ENCODE measurements at places on chromosomes 13 and 19.

DNA sequence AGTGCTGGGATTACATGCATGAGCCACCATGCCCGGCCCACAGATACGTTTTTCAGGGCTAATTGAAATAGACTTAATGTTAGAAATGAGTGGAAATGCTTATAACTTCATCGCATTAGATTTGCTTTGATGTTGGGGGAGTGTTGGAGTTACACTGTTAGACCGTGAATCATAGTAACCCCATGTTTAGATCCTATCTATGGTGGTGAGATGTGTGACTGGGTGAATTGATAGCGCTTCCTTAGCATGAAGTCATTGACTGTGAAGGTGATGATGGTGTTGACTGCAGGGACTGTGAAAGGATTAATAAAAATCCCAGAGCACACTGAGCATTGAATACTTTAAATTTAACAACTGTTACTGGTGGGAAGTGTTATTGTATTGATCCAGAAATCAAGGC lies 1.7 kb downstream of the ZNF264 start:
- no peak for DNase-seq

- DNase-seq, result no peak
Measured at GRCh38 chr19:40282920-40283319, 2.2 kb downstream of the AKT2 start.

DNA sequence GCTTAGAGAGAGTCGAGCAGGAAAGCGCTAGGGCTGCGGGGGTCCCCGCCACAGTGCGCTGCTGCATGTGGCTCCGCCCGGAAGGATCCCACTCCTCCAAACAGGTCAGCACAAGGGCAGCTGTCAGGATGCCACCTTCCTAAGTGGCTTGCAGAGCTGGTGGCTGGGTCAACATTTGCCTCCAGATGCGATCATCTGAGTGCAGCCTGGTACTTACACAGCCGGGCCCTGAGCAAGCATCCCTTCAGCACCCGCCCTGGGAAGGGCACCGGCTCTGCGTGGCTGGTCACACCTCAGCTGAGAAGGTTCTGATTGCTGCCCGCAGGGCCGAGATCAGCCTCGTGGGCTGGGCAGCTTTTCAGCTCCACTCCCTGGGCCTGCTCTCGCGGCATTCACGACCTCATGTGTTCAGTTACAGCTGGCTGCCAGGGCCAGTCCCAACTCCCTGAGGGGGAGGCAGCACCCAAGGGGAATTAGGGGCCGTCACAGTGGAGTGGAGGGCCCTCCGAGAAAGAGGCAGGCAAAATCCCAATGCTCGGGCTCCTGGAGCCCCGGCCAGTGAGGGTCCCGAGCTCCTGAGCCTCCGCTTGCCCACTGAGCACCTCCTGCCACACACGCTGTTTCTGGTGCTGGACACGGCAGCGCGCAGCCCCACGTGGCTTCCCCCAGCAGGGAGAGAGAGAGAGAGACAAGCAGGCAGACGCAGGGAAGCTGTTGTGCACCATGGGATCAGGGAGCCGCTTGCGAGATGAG lies 26.8 kb downstream of the AP1M1 start:
- DNase-seq, result no peak

- DNase-seq, result no peak
Measured at GRCh38 chr19:703651-704446, 4.9 kb upstream of the PALM start.

GRCh38 chr13:48437371-48437770 lies 24.5 kb upstream of the LPAR6 start:
- DNase-seq, result no peak

- DNase-seq, result no peak
Measured at GRCh38 chr19:47407417-47407774, 11.9 kb downstream of the MEIS3 start.

DNA sequence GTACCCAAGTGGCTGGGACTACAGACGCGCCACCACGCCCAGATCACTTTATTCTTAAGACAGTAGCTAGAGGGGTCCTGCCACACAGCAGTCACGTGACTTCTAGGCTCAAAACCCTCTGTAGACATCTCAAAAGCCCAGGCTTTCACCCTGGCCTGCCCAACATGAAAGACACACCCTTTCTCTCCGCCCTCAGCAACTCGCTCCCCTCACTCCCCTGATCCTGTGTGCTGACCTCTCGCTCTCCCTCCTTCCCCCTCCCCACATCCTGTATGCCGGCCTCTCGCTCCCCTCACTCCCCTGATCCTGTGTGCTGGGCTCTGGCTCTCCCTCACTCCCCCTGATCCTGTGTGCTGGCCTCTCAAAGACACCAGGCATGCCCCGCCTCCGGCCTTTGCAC lies 77.4 kb downstream of the SLC15A1 start:
- no peak for DNase-seq

All from SHP77 treated with DMSO at 0.1 percent for 48 hours (cell line).